NCI-H1105 treated with DMSO at 0.1 percent for 48 hours (cell line): ENCODE measurements at places on chromosomes 2 and 18.

GRCh38 chr18:12946549-12947284 lies 1.1 kb upstream of the SEH1L start:
- peak; percentile 55 for DNase-seq

DNA sequence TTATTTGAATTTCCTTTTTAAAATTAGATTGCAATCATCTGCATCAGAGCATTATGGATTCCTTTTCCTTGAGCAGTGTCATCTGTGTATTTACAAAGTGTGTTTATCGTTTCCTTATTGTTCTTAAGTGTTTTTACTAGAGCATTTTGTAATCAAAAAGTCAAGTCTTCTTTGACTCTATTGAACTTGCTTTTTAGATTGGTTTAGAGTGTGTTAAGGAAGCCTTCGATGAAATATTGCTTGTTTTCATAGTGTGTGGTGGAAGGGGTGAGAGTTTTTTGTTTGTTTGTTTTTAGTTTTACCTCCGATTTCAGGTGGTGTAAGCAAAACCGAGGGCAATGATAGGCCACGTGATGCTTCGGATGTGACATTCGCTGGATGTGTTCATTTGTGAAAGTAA lies 45.7 kb downstream of the ARHGAP28 start:
- DNase-seq: no peak

DNA sequence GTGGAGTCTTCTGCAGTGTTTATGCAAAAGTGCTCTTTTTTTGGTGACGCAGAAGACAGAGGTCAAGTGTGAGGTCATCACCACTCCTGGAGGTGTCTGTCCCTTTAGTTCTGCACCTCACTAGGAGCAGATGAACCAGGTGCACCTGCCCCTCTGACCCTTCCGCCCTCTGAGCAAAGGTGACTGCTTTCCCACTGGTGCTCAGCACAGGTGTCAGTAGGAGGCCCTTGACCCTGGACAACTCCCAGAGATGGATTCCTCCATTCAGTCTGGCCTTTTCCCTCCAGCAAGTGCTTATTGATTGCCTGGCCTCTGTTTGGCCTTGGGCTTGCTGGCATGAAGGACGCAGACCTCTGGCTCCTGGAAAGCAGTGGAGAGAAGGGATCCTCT lies 8.7 kb upstream of the SLC4A3 start:
- no peak for DNase-seq

GRCh38 chr2:221850076-221850475 lies 278.0 kb upstream of the EPHA4 start:
- DNase-seq: no peak

DNA sequence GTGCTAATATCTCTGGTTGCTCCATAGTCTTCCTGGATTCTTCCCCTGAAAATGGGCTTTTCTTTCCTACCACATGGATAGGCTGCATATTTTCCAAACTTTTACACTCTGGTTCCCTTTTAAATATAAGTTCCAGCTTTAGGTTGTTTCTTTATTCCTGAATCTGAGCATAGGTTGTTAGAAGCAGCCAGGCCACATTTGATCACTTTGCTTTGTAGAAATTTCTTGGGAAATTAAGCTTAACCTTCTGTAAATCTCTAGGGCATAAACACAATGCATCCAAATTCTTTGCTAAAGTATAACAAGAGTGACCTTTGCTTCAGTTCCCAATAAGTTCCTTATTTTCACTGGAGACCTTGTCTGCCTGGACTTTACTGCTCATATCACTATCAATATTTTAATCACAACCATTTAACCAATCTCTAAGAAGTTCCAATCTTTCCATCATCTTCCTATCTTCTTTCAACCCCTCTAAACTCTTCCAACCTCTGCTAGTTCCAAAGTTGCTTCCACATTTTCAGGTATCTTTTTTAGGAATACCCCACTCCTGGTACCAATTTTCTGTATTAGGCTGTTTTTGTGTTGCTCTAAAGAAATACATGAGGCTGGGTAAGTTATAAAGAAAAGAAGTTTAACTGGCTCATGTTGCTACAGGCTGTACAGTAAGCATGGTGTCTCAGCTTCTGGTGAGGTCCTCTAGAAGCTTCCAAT lies 389.6 kb upstream of the HS6ST1 start:
- no peak for DNase-seq

- DNase-seq: no peak
These were observed 482.7 kb upstream of the ZEB2 start for GRCh38 chr2:145002624-145003023.
